ENCODE measurements at places on chromosomes 12 and 14. TPM values are rescaled to one million over a fixed set of nuclear protein-coding genes. Genes with fewer than 3 reads are reported as not detected.

DNA sequence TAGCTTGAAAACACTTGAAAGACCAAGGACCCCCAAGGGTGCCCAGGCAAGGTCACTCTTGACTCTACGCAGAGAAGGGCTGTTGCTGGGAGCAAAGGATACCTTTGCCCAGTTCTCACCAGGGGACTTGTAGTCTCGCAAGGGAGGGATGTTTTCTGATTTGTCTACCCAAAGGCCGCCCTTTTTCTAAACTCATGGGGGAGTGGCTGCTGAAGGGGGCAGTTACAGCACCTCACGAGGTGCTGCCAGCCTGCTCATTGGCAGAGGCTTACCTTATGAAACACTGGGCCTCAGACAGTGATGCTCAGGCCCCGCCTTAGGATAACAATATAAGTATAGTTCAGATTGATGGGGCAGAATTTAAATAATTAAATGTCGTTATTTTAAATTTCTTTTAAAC, 107.0 kb downstream of the ETV6 start:
- DNase-seq: no peak

PCBP2 gene
- total RNA-seq: 530 TPM

DNA sequence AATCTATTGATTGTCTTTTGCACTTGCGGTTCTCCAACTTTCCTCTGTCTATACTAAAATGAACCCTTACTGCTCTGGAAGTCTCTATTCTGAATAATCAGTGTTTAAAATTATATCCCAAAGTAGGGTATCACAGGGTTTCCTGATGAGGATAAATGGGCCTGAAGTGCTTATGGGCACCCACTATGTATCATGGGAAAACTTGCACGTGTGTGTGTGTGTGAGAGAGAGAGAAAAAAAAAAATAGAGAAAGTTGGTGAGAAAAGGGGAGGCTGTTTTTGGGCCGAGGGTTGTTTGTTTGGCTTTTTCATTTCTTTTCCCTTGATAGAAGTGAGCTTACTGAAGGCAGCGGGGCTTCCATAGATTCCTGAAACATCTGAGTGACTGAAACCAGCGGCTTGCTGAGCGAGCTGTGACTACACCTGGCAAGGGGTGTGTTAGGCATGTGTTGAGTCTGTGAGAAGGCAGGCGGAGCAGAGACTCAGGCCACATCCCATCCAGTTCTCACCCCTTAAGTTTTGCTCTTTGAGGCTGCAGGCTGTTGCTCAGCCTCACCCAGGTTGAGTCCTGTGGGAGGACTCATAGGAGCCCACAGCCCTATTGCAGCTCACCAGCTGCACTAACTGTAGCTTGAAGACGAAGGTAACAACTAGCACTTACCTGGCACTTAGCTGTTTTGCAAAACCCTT, 17.2 kb downstream of the PPFIBP1 start:
- no peak for DNase-seq

ATP23 gene
- 7.4 TPM for total RNA-seq

DNA sequence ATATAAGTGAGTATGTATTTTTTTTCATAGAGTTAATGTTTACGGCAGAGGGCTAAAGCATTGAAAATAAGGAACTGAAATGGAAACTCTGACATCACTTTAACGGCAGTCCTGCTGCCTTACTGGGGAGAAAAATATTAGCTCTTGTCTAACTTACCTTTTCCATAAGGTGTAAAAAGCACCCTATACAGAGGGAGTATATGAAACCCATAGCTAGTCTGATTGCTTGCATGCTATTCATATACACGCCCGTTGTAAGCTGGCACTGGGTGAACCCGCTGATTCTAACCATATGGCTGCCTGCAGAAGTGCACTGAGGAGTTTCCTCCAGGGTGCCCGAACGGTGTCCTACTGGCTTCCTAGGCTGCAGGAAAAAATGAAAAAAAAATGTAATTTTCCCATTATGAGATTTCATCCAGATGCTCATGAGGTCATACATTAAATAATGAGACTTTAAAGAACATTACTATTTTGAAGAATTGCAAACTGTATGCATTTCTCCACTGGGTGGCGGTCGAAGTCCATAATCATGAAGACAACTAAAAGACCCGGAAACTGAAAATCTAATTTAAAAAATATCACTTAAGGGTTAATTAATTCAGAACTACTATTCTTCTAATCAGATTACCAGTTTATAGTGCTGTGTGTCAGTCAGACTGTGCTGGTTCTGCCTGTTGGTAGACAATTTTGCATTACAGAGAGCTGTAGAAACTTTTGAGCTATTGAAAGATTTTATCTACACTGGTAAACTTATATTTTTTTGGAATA, 144.7 kb downstream of the ALX1 start:
- no peak for DNase-seq

TMEM233 gene
- total RNA-seq: 0.11 TPM

Measured in left ventricle myocardium inferior (tissue), 1 donor.